Right renal pelvis (tissue), 4 donors: ENCODE measurements at places on chromosomes 2 and 18.

GRCh38 chr2:101272045-101272784, 19.5 kb downstream of the CNOT11 start:
- no peak for DNase-seq

DNA sequence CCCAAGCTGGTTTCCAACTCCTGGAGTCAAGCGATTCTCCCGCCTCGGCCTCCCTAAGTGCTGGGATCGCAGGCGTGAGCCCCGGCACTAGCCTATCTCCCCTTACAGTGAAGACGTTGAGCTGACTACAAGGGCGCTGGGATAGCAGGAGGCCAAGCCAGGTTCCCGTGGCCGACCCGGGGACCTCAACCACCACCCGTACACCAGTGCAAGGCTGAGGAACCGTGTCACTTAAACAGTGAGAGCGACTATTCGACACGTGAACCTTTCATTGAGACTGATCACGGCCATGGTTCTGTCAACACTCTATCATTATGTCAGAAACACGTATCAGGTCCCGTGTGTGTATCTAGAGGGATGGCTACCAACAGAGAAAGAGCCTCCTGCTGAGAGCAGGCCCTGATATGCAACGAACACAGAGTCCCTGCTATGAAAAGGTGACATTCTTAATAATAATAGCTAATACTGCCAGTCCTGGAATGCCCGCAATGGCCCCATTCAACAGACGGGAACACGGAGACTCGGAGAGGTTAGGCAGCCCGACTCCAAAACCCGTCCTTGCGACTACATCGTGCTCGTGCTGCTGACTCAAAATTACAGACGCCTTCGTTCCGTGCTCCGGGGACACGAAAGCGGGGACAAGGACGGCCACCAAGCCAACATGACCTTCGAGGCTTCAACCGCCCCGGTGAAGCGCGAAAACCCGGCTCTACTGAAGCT, 833 bp downstream of the AFG3L2 start:
- no peak for DNase-seq

GRCh38 chr2:65846989-65847678, 414.7 kb upstream of the SPRED2 start:
- no peak for DNase-seq

- DNase-seq: no peak
These were observed 33.4 kb upstream of the GAREM2 start for GRCh38 chr2:26139269-26140183.

- DNase-seq: no peak
These were observed 29.7 kb downstream of the MGAT4A start for GRCh38 chr2:98701230-98701629.

DNA sequence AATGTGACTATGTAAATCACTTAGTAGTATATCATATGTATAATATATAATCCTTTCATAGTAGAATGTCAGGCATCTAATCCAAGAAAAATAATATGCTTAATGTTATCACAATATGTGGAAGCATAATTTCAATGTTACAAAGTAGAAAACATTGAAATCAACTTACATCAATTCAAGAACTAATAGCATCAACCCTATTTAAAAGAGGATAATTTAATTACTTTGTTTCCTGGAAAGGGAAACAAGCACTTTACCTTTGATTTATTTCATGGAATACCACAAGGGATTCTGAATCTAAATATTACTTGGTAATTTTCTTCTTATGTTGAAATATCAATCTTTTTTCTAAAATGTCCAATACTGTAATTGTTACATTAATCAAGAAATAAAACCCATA, 30.6 kb upstream of the SOCS6 start:
- no peak for DNase-seq
